ENCODE measurements at places on chromosomes 3 and 15. TPM values are rescaled to one million over a fixed set of nuclear protein-coding genes. Genes with fewer than 3 reads are reported as not detected.

The CACNA2D2 gene
- 0.79 TPM for total RNA-seq

The RTP3 gene
- not detected for total RNA-seq

The HES1 gene
- 14.5 TPM for total RNA-seq

The FSIP1 gene
- total RNA-seq: 2.2 TPM

The RLBP1 gene
- total RNA-seq: 0.64 TPM

The BFSP2 gene
- not detected for total RNA-seq

Measured in gastroesophageal sphincter (tissue), 4 donors.